Activated CD4-positive, alpha-beta T cell treated with anti-CD3 and anti-CD28 coated beads, Interleukin-2, amount 50 U/mL, for 24 hours (primary cell): ENCODE measurements at places on chromosomes 5 and 9.

- DNase-seq: no peak
Measured at GRCh38 chr5:141973871-141974595, 5.1 kb downstream of the RNF14 start.

DNA sequence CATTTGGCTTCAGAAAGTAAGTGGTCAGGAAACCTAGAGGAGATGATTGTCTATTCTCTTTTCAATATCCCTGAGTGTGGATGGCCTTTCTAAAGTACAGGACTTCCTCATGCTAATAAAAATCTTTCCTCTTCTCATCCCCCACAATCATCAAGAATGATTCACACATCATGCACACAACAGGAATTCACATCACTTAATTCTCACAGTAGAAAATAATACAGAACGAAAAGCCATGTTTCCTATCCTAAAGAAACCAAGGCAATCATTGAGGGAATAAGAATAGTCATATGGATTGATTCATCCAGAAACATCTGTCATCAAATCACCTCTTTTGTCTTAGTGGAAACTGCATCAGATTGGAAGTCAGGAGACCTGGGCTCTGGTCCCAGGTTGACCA is 203.1 kb upstream of the PIK3R1 start:
- no peak for DNase-seq

DNA sequence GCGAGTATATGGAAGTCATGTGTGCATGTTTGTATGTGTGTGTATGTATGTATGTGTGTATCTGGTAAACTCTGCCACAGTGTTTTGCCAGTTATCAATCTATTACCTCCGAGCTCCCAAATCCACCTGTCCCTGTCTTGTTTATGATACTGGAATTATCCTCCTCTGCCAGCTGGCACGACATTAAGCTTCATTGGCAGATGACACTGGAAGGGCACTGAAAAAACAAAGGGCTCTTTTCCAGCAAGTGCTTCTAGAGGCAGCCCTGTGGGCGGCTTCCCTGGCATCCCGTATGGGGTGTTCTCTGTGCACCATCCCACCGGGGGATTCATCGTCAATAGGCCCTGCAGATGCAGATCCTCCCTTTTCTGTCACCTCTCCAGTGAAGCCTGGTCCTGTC is 221.5 kb downstream of the MSX2 start:
- no peak for DNase-seq

GRCh38 chr5:149037817-149038216 is 25.0 kb downstream of the SH3TC2 start:
- no peak for DNase-seq

DNA sequence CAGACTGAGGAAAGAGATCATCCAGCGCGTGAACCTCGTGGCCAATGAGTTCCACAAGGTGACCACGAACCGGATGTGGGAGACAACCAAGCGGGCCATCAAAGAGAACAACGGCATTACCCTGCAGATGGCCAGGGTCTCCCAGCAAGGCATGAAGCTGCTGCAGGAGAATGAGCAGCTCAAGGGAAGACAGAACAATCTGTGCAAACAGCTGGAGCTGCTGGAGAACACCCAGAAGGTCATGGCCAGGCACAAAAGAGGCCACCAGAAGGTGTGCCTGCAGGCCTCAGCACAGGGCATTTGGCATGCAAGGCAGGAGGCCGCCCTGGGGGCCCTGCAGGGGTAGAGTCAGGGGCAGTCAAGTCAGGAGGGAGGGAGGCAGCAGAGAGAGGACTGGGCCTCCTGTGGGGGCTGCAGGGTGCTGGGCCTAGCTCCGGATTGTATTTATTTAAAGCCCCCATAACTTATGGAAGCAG is 4.2 kb downstream of the PTRH1 start:
- DNase-seq: no peak

GRCh38 chr9:75142202-75142601 is 53.9 kb downstream of the OSTF1 start:
- DNase-seq: no peak

- no peak for DNase-seq
Measured at GRCh38 chr5:23507278-23507685, at the start of gene PRDM9. PRDM9 (plus strand) TSS chr5:23507609; CDS start chr5:23509034, 1,425 bp downstream.

DNA sequence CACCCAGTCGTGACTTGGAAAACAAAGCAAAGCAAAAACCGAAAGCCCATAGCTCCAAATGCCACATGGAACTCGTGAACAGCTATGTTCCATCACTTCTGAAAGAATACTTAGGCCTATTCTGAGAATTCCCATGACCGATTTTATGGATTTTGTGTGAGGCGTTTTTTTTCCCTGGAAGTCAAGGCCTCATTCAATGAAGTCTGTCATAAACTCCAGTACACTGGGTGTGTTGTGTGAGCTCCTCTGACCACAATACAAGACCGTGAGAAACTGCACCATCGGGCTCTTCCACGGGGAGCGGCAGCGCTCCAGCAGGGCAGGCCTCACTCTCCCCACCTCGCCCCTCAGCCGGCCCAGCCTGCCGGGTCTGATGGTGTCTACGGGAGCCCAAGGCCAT is 209.5 kb downstream of the FANCC start:
- DNase-seq: no peak

DNA sequence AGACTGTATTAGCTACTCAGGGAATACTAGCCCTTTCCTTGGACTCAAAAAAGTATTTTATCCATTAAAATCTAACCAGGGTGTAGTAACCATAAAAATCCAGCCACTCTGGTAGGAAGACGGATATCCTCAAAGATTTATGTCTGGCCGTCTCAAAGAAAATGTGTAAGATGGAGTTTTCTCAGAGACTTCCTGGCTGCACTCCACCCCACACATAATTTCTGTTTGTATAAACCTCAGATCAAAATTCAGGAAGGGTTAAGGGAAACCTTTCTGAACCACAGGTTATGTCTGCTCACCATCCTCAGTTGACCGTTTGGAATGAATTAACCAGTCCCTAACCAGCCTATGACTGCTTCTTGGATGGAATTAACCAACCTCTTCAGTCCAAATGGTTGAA is 13.8 kb upstream of the SMIM23 start:
- DNase-seq: no peak

GRCh38 chr9:34048727-34049629 is at the start of gene UBAP2:
UBAP2 (minus strand) TSS chr9:34048887; CDS start chr9:34017148, 31,739 bp downstream.
- DNase-seq: peak; percentile 96

GRCh38 chr9:6433410-6433809 is 20.4 kb downstream of the UHRF2 start:
- no peak for DNase-seq
